ENCODE measurements at places on chromosomes 3 and 15.
A peak's percentile ranks its signal among the peaks of the same experiment; 100 is the strongest.

GRCh38 chr15:96494505-96494904 is 164.0 kb downstream of the NR2F2 start:
- no peak for DNase-seq

DNA sequence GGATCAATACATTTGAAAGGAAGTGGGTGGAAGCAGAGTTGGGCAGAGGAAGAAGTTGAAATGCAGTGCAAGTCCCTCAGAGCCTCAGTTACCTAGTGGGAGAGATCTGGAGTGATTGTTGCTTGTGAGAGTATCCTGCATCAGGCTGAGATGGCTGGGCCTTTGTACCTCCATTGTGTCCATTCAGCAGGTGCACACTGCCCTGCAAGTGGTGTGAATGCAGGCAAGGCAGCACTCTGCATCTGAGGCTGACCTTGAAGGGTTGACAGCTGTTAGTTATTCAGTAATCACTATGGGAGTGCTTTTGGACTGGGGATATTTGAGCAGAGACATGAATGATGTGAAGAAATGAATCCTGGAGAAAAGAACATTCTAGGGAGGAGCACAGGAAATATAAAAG is 25.2 kb downstream of the ATP6V1A start:
- DNase-seq: no peak

DNA sequence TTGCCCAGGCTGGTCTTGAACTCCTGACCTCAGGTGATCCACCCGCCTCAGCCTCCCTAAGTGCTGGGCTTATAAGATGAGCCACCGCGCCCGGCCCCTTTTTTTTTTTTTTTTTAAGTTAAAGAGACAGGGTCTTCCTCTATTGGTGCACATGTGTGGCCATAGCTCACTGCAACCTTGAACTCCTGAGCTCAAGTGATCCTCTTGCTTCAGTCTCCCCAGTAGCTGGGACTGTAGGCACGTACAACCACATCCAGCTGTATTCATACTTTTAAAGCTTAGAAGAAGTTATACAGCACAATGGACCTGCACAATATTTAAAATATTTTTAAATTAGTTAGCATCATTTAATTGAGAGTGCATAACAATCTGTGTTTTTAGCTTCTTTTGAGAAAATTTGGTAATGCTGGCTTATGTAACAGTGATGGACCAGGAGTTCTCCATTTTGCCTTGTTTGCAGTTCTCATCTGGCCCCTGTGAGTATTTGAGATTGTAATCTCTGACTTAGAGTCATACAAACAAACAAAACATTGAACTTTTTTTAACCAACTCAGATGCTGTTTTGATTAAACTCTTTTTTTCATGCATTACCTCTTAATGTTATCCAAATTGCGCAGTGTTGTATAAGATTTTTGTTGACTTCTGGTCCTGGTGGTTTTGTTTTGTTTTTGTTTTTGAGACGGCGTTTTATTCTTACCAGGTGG is 33.0 kb downstream of the CHD2 start:
- DNase-seq: no peak

GRCh38 chr15:71599418-71600151 is 210.8 kb upstream of the NR2E3 start:
- peak; percentile 71 for DNase-seq

DNA sequence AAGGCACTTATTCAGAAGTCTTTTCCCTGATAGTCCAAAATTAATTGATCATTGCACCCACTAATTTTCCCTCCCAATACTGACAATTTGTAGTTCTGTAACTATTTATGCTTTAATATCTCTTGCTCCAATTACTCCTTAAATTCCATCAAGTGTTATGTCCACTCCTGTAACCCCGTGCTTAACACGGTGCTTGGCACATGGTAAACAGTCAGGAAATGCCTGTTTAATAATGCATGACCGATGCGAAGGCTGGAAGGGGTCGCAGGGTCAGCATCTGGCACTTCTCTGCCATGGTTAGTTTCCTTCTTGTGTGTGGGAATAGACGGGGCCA is 553 bp upstream of the SEC22A start:
- DNase-seq: no peak

DNA sequence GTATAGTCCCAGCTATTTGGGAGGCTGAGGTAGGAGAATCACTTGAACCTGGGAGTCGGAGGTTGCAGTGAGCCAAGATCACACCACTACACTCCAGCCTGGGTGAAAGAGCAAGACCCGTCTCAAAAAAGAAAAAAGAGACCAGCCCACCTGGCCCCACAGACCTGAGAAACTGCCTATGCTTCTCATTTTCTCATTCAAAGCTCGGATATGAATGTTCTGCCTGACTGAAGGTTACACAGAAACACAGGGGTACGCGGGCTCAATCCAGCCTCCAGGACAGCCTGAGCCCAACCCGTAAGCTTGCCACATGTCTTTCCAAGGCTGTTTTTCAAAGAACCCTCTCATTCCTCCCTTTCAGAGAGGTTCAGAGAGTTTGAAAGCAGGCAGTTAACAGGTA is 9.7 kb upstream of the LRRC15 start:
- no peak for DNase-seq

DNA sequence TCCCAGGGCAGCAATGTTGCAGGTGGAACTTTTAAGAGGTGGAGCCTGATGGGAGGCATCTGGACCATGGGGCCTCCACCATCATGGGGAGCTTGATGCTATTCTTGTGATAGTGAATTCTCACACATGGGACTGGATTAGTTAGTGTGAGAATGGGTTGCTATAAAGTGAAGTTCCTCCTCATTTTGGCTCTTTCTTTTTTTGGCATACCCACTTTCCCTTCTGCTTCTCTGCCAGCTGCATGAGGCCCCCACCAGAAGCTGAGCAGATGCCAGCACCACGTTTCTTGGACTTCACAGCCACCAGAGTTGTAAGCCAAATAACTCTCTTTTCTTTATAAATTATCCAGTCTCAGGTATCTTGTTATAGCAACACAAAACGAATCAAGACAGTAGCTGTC is 101.0 kb downstream of the PEX5L start:
- DNase-seq: no peak

- DNase-seq: no peak
Measured at GRCh38 chr15:70826634-70827033, 27.3 kb downstream of the LARP6 start.

DNA sequence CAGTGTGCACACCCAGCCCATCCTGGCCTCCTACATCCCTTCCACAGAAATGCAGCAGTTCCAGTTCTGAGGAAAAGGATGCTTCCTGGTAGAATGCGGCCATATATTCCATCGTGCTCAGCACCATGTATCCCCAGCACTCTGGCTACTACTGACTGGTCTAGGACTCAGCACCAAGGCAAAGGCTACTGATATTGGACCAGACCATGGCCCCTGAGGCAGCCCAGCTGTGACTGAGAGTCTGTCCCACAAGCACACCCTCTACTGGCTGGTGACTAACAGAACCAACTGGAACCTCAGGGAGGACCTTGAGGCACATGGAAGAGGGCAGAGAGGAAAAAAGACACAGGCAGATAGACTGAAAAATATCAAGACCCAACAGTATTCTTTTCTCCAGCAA is 30.0 kb downstream of the TARS3 start:
- DNase-seq: no peak

DNA sequence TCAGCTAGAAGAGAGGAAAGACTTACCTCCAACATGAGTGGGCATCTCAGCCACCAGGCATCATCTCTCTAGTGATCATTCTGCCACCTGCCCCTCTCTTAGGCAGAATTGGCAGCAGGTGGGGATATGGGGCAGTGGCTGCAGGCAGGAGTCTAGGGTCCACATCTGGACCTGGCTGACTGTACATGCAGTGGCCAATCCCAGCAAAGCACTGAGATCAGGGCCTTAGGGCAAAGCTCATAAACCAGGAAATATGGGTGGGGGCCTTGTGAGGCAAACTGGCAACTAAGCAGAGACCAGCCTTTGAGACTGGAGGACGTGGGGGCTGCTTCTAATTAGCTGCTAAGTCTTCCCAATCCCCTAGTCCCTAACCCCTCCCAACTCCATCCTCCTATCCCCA is 12.9 kb downstream of the POMGNT2 start:
- no peak for DNase-seq

- DNase-seq: no peak
Measured at GRCh38 chr15:87343966-87344365, 912.6 kb downstream of the NTRK3 start.

DNA sequence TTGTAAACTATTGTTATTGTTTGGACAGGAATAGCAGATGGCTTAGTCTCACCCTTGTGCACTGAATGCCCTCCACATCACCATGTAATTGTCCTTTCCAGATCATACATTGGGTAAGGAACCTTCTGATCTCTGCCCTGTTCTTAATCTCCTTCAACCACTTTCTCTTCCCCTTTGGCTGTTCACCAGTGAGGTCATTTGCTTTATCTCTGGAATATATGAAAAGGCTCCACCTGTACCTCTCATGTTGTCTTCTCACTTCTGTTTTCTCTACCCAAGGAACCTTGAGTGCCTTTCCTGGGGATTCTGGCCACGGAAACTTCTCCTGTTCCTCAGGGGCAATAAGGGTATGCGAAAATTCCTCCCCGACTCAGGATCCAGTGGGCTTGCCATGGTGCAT is 28.5 kb downstream of the MCTP2 start:
- DNase-seq: no peak

All from spinal cord (tissue), 10 donors.